ENCODE measurements at places on chromosomes 6 and 20.

GRCh38 chr20:48761023-48761785 is 66.6 kb downstream of the PREX1 start:
- DNase-seq, result peak; percentile 62

GRCh38 chr6:128208851-128209580 is 308.2 kb upstream of the THEMIS start:
- DNase-seq, result no peak

DNA sequence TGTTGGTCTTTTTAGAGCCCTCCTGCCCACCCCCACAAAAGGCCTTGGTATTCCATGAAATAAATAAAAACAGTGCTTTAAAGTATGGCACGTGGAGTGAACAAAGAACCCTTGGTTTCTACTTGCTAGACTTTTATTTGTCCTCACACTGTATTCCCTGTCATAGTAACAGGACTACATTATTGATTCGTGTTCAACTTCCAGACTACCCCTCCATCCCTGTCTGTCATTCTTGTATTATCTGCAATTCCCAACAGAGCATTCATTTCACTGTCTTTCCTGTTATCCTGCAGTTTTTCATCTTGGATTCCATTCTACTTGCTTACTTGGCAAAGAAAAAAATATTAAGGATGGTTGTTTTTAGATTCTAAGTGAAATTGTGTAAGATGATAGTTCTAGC is 307.4 kb upstream of the CNR1 start:
- no peak for DNase-seq

DNA sequence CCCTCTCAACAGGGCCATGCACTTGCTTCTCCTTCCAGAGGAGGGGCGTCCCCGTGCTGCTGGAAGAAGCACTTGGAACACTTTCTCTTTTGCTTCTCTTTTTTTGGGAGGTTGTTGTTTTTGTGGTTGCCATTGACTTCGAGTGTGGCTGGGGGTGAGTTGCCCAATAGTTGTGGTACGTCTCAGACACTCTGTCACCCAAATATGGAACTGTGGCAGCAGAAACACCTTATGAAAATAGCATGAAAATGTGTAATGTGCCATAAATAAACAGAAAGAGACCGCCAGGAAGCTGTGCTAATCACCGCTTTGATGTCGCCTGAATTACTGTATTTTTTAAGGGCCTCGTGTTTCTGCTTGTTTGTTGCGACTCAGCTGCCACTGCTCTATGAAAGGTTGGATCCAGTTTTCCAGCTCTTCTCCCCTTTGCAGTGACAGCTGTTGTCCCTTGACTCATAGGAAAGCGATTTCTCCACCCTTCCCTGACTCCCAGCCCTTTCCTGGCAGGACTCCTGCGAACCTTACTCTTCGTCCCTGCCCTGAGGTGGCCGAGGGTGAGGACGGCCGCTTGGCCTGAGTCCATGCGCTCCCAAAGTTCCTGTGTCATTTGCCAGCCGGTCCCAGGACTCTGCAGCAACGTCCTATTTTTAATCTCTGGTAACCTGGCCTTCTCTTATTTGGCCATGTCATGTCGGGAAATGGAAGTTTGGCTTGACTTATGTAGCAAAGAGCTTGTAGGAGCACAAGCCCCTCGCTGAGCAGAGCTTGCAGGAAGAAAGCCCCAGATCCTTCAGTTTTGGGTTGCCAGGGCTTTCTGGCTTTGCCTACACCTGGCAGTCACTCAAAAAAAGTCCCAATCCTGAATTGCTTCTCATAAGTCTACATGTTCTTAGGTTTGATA is 694.6 kb downstream of the QKI start:
- peak; percentile 17 for DNase-seq

- peak; percentile 88 for DNase-seq
These were observed 2.3 kb downstream of the E2F3 start for GRCh38 chr6:20403766-20404640.

GRCh38 chr20:13857304-13857703 is 72.5 kb downstream of the NDUFAF5 start:
- DNase-seq, result no peak

GRCh38 chr6:111871207-111871606 is 2.0 kb downstream of the FYN start:
- peak; percentile 52 for DNase-seq

GRCh38 chr20:31551163-31552081 is 37.2 kb downstream of the HM13 start:
- DNase-seq, result no peak

All from CD4-positive, alpha-beta T cell treated with Interleukin-2 at 100 ng/mL for 4 hours (primary cell).